ENCODE measurements at places on chromosomes 7 and 10. TPM values are rescaled to one million over a fixed set of nuclear protein-coding genes. Genes with fewer than 3 reads are reported as not detected.

DNA sequence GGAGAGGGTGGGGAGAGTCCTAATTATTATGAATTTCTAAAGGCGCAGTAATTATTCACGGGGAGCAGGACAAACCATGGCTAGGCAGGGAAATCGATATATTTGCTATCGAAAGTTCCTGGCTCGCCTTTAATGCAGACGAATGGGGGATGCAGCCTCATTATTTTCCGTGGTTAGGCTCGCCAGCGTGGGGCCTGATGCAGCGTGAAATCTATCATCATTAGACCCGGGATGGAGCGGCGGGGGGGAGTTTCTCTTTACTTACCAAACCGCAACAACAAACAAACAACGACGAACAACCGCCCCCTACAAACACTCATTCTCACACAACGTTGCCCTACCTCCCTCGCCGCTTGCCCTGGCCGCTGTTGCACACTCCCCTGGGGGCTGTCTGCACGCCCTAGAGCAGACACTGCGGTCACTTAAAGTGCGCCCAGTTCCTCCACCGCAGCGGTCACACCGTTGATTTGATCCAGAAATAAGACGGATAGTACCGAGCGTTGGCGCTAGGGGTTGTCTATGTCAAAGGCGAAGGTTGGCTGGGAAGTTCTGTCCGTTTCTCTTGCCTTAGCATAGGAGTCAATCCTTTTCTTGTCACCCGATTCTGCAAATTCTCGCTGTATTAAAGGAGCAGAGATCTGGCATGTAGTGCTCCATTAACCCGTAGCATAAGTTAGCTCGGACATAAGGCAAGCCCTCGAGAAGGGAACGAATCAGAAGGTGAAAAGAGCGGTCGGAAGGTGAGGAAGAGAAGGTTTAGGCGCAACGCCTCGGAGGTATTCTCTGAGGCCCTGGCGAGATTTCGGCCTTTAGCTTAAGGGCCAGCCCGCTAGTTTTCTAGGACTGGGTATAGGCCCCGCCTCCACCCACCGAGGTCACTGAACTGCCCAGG is 10.4 kb downstream of the NXPH1 start:
- DNase-seq: peak; percentile 83

GRCh38 chr7:140873434-140873833 is 51.3 kb downstream of the BRAF start:
- DNase-seq: no peak

DNA sequence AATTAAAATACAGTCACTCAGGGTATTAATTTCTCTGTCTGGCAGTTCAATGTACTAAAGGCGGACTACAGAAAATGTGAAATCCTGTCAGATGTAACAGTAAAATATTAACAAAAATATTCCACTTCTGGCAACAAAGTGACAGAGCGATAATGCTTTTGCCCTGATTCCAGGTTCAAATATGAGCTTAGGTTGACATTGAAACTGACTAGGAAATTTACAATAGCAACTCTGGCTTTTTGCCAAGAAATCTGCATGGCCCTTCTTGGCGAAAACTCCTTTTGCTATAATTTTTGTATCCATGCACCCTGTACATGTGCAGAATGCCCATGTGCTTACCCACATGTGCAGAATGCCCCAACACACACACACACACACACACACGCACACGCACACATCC is 552.2 kb downstream of the MDFIC start:
- DNase-seq: no peak

DNA sequence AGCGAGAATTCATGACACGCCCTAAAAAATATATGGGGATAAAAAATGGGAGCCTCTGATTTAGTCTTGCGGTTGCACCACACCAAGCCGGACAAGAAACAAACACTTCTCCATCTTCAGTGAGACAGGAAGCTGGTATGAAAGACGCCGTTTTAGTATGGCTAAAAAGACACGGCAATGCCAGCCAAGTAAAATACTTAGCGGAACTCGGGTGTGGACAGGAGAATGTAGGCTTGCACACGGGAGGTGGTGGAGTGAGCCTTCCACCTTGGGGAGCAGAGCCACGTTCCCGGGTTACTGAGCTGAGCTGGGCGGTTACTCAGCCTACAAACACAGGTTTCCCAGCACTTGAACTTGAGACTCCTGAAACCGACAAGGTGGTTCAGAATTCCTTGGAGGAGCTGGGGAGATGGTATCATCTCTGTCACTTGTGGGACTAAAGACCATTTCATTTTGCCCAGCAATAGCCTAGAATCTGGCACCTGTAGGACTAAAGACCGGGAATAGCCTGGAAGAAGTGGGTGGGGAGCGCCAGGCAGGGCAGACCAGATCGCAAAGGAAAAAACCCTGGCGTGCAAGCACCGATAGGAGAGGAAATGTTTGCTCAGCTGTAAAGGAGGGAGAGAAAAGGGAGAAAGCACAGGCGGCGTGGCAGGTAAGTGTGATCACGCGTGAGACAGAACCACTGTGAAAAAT is 34.8 kb upstream of the SEPHS1 start:
- no peak for DNase-seq

DNA sequence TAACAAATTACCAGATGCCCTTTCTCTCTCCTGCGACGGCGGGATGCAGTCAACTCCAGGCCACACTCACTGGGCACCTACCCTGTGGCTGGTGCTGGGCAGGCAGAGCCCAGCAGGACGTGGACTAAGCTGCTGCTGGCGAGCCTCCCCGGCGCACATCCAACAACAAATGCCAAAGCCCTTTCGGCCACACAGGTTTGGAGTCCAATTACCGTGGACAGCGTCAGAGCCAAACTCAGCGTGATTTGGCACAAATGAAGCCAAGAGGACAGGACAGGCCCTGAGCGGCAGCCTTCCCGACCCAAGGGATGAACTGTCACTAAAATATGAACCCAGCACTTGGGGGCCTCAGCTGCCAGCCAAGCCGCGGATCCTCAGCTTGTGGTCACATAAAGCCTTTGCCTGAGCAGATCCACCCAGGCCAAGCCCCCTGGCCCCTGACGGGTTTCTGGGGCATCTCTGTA is 28.4 kb downstream of the DAGLB start:
- no peak for DNase-seq

DNA sequence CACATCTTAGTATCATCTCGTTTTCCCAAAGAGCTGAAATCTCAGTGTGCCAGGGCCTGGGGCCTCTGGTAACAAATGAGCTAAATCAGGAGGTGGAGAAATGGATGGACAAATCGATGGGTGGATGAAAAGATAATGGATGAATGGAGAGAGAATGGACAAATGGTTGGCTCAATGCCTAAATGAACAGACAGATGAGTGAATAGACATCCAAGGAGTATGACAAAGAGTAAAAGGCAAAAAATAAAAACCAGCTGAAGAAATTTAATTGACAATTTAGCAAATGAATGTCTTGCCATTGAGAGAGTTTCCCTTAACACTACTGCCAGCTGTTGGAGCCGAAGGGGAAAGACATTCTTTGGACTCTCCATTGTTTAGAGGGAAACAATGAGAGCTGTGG is 8.0 kb downstream of the SYCE1 start:
- no peak for DNase-seq

GRCh38 chr10:75034131-75034512 is 77.3 kb upstream of the SAMD8 start:
- no peak for DNase-seq

DNA sequence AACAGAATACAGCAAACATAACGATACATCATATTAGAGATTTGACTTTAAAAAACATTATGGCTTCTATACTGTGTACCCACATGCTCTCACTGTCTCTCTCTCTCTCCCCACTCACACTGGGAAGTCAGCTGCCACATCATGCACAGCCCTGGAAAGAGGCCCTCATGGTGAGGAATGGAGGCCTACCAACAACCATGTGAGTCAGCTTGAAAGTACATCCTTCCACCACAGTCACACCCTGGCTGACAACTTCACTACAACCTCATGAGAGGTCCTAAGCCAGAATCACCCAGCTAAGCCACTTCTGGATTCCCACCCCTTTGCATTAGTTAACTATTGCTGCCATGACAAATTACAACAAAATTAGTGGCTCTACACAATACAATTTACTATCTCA is 23.3 kb upstream of the GPR22 start:
- no peak for DNase-seq

The P4HA1 gene
- total RNA-seq: 3.5 TPM

The SLC25A28 gene
- 27.1 TPM for total RNA-seq

The CTTNBP2 gene
- 22.2 TPM for total RNA-seq

The KCP gene
- 2.2 TPM for total RNA-seq

The SEMA3A gene
- 16.3 TPM for total RNA-seq
